ENCODE measurements at places on chromosomes 5 and 9.

DNA sequence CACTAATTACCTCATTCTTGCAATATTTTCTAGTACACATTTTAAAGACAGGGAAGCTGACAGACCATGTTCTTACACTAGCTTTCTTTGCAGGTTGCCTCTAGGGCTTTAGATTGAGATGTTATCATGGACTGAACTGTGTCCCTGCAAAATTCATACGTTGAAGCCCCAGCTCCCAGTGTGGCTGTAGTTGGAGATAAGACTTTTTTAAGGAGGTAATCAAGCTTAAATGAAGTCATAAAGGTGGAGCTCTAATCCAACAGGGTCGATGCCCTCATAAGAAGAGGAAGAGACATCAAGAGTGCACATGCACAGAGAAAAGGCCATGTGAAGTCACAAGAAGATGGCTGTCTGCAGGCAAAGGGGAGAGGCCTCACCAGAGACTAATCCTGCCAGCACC is 471.2 kb upstream of the ACTBL2 start:
- DNase-seq, result no peak

DNA sequence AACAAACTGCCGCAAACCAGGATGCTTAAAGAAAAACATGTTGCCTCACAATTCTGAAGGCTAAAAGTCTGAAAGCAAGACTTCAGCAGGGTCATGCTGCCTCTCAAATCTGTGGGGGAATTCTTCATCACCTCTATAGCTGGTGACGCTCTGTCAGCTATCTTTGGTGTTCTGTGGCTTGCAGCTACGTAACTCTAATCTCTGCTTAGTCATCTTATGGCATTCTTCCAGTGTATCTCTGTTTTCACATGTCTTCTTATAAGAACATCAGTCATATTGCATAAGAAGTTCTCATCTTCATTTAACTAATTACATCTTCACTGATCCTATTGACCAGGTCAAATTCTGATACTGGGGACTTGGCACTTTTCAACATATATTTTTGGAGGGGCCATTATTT is 243.0 kb downstream of the CDH10 start:
- DNase-seq, result no peak

DNA sequence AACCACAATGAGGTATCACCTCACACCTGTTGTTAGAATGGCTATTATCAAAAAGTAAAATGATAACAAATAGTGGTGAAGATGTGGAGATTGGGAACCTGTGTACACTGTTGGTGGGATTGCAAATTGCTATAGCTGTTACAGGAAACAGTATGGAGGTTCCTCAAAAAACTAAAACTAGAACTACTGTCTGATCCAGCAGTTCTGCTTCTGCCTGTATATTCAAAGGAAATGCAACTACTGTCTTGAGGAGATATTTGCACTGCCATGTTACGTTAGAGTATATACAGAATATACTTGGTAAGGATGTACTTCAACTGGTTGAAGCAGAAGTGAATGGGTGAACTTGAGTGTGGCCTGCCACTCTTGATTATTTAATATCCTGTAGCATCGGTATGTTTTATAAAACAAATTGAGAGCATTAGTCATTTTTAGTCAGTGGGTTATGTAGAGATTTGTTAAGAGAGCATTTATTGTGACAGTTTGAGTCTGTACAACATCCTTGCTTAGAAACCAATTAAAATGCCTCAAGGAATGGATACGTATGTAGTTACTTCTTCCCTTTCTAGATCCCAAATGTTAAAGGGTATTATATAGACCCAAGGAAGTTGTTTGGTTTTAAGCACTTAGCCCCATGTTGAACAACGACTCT is 37.5 kb downstream of the ZCCHC7 start:
- no peak for DNase-seq

DNA sequence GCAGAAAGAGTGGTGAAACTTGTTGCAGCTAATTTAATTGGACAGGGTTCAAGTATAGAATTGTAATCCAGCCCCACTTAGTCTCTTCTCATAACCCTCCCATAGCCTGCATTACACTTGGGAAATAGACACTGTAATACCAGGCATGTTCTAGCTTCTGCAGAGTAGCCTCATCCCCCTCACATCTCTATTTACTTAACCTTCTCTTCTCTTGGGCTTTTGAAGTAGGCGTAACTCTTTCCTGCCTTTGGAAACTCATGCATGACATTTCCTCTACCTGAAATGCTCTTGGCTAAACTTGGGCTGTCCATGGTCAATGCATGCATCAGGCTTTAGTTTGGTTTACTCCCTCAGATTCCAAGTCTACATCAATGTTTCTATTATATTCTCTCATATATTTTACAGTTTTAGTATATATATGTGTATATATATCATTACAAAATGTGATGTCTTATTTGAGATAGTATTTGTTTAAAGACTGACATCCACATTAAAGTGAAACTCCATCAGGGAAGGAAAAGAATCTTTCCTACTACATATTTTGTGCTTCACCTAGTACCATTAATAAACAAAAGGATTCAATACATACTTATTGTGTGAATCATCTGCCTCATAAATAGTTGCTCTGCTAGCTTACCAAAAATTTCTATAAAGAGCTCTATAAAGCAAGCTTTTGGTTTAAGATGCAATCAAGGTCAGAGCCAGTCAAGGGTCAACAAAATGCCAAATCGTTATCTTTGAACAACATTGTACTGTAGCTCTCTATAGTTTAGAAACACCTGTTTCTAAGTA is 1158.0 kb downstream of the MAT2B start:
- no peak for DNase-seq

DNA sequence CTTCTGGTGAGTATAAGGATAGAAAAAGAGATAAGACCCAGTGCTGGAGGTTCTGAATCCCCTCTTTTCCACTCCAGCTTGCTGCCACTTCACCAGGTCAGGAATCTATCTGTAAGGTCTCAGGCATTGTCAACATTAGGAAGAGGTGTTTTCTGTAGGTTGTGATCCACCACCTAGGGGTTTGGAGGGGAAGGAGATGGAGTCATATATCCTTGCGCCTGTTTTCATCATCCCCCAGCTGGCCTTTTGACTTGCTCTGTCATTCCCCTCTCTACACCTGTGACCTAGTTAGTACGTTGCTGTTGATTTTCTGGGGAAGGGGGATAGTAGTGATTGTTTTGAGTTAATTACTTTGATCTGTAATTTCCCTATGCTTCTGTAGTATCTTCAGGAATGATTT is 20.5 kb downstream of the SPINK5 start:
- DNase-seq, result no peak

DNA sequence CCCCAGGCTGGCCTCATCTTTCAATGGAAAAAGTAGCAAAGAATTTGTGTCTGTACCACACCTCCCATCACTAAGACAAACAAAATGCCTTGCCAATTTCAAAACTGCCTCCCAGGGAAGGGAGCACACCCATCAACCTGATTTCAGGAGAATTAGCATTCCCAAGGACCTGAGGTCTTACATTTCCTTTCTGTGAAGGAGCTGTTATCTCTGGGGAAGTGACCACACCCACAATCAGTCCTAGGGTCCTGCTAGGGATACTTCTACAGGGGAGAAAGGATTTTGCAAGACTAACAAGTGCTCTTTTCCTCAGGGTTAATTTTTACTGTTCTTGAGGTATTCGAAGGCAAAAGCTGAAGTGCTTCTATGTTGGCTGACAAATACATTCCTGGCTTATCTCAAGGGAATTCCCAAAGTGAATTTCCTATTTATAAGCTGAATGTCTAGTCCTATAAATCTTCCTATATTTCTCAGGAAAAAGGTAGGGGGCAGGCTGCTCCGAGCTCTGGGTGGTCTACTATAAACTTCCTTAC is 97.4 kb upstream of the ITGA1 start:
- no peak for DNase-seq

- DNase-seq, result no peak
Measured at GRCh38 chr5:94260096-94260495, 358.3 kb downstream of the KIAA0825 start.

- no peak for DNase-seq
Measured at GRCh38 chr5:171945066-171945465, 61.4 kb downstream of the FBXW11 start.

DNA sequence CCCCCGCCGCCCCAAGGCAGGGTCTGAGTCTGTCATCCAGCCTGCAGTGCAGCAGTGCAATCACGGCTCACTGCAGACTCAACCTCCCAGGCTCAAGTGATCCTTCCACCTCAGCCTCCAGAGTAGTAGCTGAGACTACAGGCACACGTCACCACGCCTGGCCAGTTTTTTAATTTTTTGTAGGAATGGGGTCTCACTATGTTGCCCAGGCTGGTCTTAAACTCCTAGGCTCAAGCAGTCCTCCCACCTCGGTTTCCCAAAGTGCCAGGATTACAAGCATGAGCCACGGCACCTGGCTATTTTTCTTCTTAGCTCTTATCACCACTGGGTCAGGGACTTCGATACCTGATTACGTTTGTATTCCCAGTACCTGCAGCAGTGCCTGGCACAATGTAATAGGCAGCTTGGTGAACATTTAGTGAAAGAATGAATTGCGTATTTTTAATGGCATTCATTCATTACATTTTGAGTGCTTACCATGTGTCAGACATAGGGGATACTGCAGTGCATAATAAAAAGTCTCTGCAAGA is 10.3 kb downstream of the LARP1 start:
- DNase-seq, result no peak

GRCh38 chr9:130539420-130540223 is 39.8 kb upstream of the FUBP3 start:
- no peak for DNase-seq

DNA sequence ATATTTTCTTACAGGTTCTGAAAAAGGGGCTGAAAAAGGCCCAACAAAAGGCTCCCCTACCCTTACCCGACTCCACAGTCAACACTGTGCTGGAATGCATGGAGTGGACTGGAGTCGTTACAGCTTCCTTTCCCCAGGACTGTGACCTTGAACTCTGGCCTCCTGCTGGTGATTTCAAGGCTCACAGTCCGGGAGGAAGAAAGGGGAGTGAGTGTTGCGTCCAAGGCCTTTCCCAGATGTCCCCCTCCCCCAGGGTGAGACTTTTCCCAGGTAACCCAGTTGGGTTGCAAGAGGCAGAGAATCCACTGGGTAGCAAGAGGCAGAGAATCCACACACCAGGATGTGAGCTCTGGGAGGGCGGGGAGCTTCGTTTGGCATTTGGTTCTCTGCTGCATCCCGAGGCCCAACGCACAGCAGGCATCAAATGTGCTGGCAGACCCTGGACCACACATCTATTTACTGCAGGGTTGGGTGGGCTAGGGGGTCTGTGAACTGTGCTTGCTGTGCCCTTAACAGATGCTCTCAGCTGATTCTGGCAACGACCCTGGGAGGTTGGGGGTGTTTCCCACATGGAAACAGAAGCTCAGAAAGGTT is 37.5 kb downstream of the FABP6 start:
- no peak for DNase-seq

GRCh38 chr5:72151169-72151568 is 43.9 kb downstream of the MAP1B start:
- DNase-seq, result no peak

DNA sequence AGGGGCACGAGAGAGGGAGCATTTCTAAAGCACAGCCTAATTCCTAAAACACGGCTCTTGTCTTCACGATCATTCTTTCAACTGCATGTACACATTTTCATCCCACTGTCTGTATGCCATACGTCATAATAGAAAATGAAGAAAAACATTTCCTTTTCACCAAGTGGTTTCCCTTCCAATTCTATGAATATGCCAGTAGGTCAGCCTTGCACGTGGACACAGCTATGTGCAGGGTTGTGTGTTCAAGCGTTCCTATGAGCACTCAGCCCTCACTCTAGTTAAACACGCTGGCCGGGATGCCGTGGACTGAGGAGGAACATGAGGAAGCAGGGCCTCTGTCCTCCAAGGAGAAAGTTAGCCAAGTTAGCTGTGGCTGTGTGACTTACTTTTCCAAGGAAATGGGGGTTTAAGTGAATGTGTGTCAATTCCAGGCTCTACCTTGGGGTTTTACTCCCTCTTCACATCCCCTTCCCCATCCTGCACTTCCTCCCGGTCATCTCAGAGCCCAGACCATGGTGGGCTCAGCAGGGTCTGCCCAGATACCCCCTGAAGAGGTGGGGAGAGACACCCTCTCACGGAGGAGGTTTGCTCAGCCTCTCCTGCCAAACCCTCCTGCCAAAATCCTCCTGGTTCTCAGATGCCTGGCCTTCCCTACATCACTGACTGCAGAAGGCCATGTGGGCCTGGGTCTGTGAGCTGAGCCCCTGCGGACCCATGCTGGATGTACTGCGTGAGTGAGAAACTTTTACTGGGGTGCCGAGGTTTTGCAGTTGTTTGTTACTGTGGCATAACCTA is 230.6 kb downstream of the FSTL4 start:
- no peak for DNase-seq

- no peak for DNase-seq
Measured at GRCh38 chr9:137253717-137254623, 1.2 kb upstream of the NELFB start.

GRCh38 chr5:116765441-116765840 is 190.8 kb upstream of the SEMA6A start:
- no peak for DNase-seq

- no peak for DNase-seq
Measured at GRCh38 chr5:133432956-133433532, 179.3 kb downstream of the FSTL4 start.

DNA sequence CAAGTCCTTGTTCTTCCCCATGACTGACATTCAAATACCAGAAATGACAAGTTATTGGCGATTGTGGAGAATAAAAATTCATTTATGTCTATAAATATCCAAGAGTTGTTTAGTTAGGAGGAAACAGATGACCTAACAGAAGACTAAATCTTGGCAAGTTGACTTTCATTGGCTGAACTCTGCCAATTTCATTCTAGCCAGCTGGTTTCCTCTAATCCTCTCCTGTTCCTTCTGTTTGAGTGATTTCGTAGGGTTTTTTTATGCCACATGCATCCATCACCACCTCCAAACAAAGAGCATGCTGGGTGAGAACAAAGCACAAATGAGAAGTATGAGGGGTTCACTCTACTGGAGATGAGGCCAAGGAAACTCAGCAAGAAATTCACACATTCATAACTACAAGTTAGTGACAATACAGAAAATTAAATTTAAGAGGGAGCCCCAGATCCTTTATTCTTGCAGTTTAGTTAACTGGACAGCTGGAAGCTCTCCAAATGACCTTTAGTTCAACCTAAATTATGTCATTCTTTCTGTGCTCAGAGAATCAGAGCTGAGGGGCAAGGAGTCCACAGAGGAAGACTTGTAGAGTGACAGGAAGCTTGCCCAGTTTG is 932.0 kb downstream of the TLE4 start:
- DNase-seq, result no peak

- no peak for DNase-seq
Measured at GRCh38 chr9:14249527-14249926, 64.4 kb downstream of the NFIB start.

- DNase-seq, result no peak
Measured at GRCh38 chr9:3916984-3917383, 382.9 kb downstream of the GLIS3 start.

GRCh38 chr5:17434982-17435381 is 63.0 kb upstream of the TAF11L2 start:
- DNase-seq, result no peak

GRCh38 chr9:18184401-18184800 is 289.6 kb upstream of the ADAMTSL1 start:
- DNase-seq, result no peak

GRCh38 chr5:103512500-103512899 is 50.1 kb downstream of the NUDT12 start:
- no peak for DNase-seq

DNA sequence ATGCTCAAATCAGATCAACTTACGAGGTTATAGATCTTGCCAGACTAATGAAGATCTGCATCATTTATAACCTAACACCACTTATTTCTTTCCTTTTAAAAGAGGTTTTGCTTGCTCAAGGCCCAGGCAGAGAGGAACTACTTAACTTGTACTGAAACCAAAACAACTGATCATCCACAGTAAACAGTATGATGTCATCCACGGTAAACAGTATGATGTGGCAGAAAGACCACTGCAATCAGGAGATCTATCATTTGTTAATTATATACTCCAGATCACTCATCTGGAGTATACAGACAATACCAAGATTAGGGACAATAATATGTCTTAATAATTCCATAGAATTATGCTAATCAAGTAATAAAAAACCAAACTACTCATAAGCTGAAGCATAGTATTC is 116.8 kb downstream of the ADAMTS6 start:
- no peak for DNase-seq
